ENCODE measurements at places on chromosomes 5 and 9. TPM values are rescaled to one million over a fixed set of nuclear protein-coding genes. Genes with fewer than 3 reads are reported as not detected.

The PDE6A gene
- not detected for total RNA-seq

The TAF11L10 gene
- total RNA-seq, result not detected

The MARCOL gene
- total RNA-seq, result not detected

The TOR1B gene
- total RNA-seq, result 51.7 TPM

DNA sequence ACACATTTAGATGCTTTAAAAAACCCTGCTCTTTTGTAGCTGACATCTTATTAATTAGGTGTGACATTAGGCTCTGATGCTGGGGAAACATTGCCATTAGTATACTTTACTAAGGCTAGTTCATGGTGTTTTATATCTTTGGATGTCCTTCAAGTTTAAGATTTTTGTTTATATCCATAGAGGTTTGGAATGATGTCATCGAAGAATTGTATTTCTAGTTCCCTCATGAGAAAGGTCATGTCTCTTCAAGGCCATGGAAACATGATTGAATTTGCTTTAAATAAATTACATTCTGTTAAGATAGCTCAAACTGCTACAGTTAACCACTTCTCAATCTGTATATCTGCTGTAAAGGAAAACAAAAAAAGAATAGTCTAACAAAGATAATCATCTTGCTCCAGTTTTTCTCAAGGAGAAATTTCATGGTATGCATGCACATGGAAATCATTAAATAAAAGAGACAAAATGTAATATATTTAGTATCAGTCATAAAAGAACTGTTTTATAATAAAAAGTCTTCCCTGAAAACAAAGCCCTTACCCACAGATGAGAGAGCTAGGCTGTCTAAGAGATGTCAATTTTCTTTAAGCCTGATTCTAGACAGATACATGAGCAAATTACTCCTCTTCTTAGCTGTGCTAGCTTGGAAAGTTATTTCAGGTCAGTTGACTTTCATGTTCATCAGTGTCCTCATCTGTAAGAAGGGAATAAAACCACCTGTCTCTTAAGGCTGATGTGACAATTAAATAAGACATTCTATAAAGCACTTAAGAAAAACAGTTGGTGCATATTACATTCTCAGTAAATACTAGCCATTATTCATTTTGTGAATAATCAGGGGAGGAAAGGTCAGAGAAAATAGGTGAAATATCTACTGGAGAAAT, 25.0 kb upstream of the STARD4 start:
- no peak for DNase-seq

DNA sequence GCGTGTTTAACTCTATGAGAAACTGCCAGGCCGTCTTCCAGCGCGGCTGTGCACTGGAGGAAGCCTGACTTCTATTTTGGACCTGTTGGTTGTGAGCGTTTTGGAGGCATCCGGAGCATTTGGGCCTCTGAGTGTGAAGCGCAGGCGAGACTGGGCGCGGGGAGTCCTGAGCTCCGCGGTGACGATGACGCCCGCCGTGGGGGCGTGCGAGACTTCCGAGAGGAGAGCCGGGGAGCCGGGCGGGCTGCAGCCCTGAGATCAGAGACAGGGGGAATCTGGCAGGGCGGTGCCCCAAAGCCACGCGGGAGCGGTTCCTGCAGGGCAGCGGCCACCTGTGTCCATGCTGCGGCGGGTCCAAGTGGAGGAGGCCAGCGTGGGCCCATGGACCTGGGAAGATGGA, 47.4 kb downstream of the NTNG2 start:
- DNase-seq, result no peak

DNA sequence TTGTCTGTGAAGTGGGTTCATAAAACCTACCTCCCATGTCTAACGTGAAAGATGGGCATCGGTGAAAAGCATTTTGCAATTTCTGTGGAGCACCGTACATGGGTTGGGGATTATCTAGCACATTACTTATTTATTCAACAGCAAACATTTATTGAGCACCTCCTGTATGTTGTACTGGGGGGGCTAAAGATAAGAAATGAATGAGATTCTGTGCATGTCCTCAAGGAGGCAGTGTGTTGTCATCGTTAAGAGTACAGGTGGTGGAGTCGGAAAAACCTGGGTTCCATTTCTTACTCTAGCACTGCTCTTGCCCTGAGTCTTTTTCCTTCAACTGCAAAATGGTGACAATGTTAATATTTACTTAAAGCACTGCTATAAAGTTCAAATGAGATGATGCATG, 30.4 kb upstream of the DENND1A start:
- no peak for DNase-seq

The SLC25A2 gene
- not detected for total RNA-seq

DNA sequence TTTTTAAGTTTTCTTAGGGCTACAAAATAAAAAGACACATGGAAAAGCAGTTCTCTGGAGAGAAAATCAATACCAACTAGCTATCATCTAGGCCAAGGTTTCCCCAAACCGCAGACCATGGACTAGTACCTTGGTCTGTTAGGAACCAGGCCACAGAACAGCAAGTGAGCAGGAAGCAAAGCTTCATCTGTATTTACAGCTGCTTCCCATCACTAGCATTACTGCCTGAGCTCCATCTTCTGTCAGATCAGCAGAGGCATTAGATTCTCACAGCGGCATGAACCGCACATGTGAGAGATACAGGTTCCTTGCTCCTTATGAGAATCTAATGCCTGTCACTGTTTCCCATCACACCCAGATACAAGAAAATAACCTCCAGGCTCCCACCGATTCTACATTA, 1907.6 kb upstream of the ACO1 start:
- DNase-seq, result no peak

- DNase-seq, result no peak
Observed at GRCh38 chr5:142411656-142412425, 87.0 kb upstream of the SPRY4 start.

GRCh38 chr5:56516035-56516434, 282.9 kb upstream of the ANKRD55 start:
- DNase-seq, result no peak

The MSMP gene
- total RNA-seq, result not detected

DNA sequence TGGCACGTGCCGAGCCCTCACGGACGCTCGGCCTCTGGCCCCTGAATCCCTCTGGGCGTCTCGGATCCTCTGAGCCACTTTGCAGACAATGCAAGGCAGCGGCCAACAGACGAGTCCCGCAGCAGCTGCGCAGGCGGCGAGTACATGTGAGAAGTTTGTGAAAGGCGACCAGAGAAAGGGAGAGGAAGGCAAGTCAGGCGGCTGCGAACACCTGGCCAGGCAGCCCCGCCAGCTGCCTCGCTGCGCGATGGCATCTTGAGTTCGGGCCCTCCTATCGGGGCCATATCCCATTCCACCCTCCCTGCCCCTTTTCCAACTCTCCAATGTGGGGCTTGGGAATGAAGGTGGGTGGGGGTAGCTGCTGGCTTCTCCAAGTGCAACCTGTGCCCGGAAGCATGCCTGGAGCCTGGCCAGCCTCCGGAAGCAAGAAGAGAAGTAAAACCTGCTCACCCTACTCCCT, 4.5 kb upstream of the POU4F3 start:
- no peak for DNase-seq

- no peak for DNase-seq
Observed at GRCh38 chr9:77440057-77440456, 208.1 kb downstream of the GNA14 start.

GRCh38 chr9:89952401-89952800, 347.6 kb downstream of the GADD45G start:
- no peak for DNase-seq

DNA sequence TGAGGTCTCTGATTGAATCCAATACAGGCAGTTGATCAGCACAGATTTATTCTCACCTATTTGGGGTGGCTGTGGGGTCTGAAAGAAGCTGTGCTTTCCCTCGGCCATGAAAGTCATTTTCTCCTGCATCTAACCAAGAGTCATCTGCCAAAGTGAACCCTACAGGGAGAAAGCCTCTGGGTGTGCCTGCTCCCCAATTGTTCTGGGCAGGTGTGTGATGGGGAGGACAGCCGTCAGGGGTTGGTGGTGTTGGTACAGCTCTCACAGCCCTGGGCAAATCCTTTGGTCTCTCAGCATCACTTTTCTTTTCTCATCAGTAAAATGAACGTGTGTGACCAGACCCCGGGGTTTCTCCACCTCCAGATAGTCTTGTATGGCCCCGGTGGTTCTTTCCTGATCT, 2.5 kb downstream of the PHF2 start:
- DNase-seq, result no peak

GRCh38 chr5:42781584-42781983, 25.0 kb downstream of the CCDC152 start:
- DNase-seq, result no peak

All from ascending aorta (tissue), 2 donors.